ENCODE measurements at places on chromosomes 11 and 22. TPM values are rescaled to one million over a fixed set of nuclear protein-coding genes. Genes with fewer than 3 reads are reported as not detected.

Gene TENM4
- not detected for total RNA-seq

Gene UBTFL1
- total RNA-seq, result not detected

Gene ANGPTL5
- not detected for total RNA-seq

DNA sequence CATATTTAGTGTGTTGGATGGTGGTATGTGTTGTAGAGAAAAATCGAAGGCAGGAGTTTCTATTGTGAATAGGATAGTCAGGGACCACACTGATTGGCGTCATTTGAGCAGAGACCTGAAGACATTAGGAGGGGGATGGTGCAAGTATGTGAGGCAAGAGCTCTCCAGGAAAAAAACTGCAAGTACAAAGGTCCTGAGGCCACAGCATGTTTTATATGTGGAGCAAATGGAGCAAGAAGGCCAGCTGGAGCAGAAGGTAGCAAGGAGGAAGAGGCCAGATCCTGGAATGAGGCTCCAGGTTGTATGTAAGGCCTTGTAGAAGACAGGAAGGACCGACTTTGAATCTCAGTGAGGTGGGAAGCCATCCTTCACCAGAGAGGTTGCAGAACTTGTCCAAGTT, 14.2 kb upstream of the MICALL1 start:
- H3K27me3 ChIP-seq, result no peaks in the 10 kb centered on the region
- no peak overlapping the region for H3K4me3 ChIP-seq
- peaks cover 17% of the 10 kb centered on the region for H3K4me1 ChIP-seq
- DNase-seq, result no peak

DNA sequence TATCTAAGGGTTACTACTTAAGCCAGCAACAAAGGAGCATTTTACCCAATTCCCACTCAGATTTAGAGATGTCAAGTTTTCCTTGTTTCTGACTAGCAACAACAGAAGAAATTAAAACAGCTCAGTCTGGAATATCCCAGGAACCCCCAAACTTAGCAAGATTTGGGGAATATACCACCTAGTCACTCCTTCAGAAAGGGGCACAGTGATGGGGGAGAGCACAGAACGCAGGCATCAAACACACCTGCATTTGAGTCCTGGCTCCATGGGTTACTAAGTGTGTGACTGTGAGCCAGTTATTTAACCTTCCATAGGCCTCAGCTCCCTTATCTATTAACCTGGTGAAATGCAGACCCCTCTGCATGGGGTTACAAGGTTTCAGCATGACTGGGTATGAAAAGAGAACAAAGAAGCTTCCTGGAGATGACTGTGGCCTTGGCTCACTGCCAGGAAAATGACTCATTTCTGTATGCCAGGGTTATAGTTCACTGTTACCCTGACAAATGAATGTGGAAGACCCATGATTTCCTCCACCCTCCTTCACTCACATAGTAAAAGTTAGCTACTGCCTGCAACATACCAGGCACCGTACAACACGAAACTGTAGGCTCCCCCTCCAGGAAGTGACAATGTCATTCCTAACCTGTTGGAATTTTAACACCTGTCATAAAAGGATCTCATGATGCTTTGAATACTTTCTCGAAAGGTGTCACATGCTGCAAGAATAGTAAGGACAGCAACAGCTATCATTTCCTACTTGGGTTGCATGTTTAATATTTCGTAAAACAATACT, 79.6 kb downstream of the ME3 start:
- H3K36me3 ChIP-seq, result peaks cover 4% of the 10 kb centered on the region
- H3K4me1 ChIP-seq, result peaks cover 24% of the 10 kb centered on the region
- H3K4me3 ChIP-seq, result no peak overlapping the region

GRCh38 chr11:78809931-78810541, 235.4 kb upstream of the NARS2 start:
- no peaks in the 10 kb centered on the region for H3K4me1 ChIP-seq
- no peak overlapping the region for H3K4me3 ChIP-seq
- DNase-seq, result no peak
- peaks cover 5% of the 10 kb centered on the region for H3K27me3 ChIP-seq
- no peak overlapping the region for H3K27ac ChIP-seq
- no peaks in the 10 kb centered on the region for H3K36me3 ChIP-seq

- DNase-seq, result no peak
- no peak within 1 kb of the TSS for H3K27ac ChIP-seq
- H3K4me3 ChIP-seq, result no peak within 1 kb of the TSS
- no peaks in the 10 kb centered on the region for H3K36me3 ChIP-seq
- H3K27me3 ChIP-seq, result peaks cover 13% of the 10 kb centered on the region
Observed at GRCh38 chr11:113974741-113975470, at the start of gene HTR3A. HTR3A (plus strand) TSS chr11:113975108; CDS start chr11:113975326, 218 bp downstream.

GRCh38 chr22:19943082-19944026, 1.7 kb upstream of the TXNRD2 start:
- no peak for DNase-seq
- H3K27ac ChIP-seq, result peak overlapping the region; percentile 96
- H3K4me3 ChIP-seq, result peak overlapping the region; percentile 96
- H3K4me1 ChIP-seq, result peaks cover 31% of the 10 kb centered on the region
- no peaks in the 10 kb centered on the region for H3K27me3 ChIP-seq

GRCh38 chr22:47398921-47399790, 636.7 kb downstream of the TBC1D22A start:
- no peaks in the 10 kb centered on the region for H3K4me1 ChIP-seq
- no peaks in the 10 kb centered on the region for H3K27me3 ChIP-seq
- no peaks in the 10 kb centered on the region for H3K36me3 ChIP-seq
- no peak overlapping the region for H3K27ac ChIP-seq

DNA sequence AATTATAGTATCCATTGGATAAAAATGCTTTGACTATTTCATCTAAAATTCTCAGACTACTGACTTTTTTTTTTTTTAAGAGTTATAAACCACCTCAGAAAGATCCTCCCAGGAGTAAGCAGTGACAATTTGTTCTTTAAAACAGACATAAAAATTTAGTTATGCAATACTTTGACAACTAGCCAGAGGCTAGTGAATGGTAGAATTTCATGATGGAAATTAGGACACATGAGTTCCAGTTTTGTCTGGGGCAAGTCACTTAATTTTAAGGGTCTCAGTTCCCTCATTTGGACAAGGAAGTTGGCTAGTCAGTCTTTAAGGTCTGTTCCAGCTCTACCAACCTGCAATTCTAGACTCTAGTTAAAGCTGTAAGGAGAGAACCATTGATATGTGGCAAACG, 2.9 kb downstream of the IL18 start:
- no peak overlapping the region for H3K4me3 ChIP-seq
- H3K36me3 ChIP-seq, result no peaks in the 10 kb centered on the region
- DNase-seq, result no peak
- peaks cover 33% of the 10 kb centered on the region for H3K27me3 ChIP-seq
- H3K27ac ChIP-seq, result no peak overlapping the region
- peaks cover 2% of the 10 kb centered on the region for H3K4me1 ChIP-seq

- H3K4me3 ChIP-seq, result no peak overlapping the region
- no peaks in the 10 kb centered on the region for H3K4me1 ChIP-seq
- H3K36me3 ChIP-seq, result no peaks in the 10 kb centered on the region
- no peak for DNase-seq
- H3K27ac ChIP-seq, result no peak overlapping the region
Observed at GRCh38 chr11:10638316-10638925, 55.1 kb downstream of the IRAG1 start.

Gene PAMR1
- total RNA-seq, result not detected

Gene SLC22A8
- not detected for total RNA-seq

DNA sequence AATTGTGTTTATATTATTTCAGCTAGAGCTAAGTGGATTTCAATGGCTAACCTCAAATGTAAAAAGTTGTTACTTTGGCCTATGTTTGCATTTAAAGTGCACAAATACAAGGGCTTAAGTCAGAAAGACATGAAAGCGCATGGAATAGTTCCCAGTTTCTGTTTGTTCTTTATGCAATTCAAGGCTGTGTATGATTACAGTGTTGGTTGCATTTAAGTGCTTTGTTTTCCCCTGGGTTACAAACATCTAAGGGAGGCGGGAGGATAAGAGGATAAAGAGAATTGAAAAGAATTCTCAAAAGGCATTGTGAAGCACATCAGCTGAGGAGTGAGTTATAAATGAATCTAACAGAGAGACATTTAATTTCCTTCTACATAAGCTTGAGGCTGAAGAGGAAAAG, 453.4 kb downstream of the NTM start:
- no peaks in the 10 kb centered on the region for H3K4me1 ChIP-seq
- DNase-seq, result no peak
- no peaks in the 10 kb centered on the region for H3K36me3 ChIP-seq
- no peaks in the 10 kb centered on the region for H3K27me3 ChIP-seq
- H3K4me3 ChIP-seq, result no peak overlapping the region

DNA sequence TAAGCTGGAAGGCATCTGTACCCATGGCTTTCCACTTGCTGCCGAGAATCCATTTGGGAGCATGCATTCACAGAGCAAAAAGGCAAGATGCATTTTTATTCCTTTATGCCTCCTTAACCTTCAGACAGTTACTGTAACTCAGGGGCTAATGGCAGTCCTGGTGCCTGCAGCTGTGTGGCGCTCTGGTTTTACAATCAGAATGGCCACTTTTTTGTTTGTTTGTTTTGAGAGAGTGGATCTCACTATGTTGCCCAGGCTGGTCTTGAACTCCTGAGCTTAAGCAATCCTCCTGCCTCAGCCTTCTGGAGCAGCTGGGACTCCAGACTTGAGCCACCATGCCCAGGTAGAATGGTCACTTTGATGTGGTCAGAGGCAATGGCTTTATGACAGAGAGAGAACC, 101.8 kb downstream of the NAV2 start:
- no peaks in the 10 kb centered on the region for H3K36me3 ChIP-seq
- no peak overlapping the region for H3K4me3 ChIP-seq
- no peak overlapping the region for H3K27ac ChIP-seq
- H3K4me1 ChIP-seq, result no peaks in the 10 kb centered on the region

DNA sequence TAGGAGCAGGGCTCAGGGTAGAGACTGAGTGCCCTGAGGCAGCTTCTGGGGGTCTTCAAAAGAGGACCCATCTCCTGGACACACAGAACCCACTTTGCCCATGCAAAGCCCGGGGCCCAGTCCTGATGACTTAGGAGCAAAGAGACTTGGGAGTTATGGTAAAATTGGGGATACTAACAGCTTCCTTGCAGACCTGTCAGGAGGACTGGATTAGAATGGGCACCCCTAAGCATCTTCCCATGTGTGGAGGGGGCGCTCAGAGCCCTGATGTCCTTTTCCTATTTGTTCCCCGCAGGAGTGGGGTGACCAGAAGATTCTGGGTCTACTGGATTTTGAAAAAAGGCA, 100.0 kb downstream of the WNT7B start:
- H3K4me3 ChIP-seq, result no peak overlapping the region
- no peaks in the 10 kb centered on the region for H3K4me1 ChIP-seq
- H3K36me3 ChIP-seq, result no peaks in the 10 kb centered on the region
- H3K27ac ChIP-seq, result no peak overlapping the region
- DNase-seq, result no peak

GRCh38 chr22:21760640-21761039, 25.0 kb upstream of the YPEL1 start:
- peak overlapping the region; percentile 11 for H3K4me3 ChIP-seq
- peaks cover 65% of the 10 kb centered on the region for H3K4me1 ChIP-seq
- no peak for DNase-seq
- no peaks in the 10 kb centered on the region for H3K27me3 ChIP-seq
- peaks cover 58% of the 10 kb centered on the region for H3K36me3 ChIP-seq

Gene FLRT1
- total RNA-seq, result not detected

GRCh38 chr11:67230406-67230805, 35.9 kb upstream of the GRK2 start:
- no peak overlapping the region for H3K4me3 ChIP-seq
- peaks cover 19% of the 10 kb centered on the region for H3K4me1 ChIP-seq
- no peak overlapping the region for H3K27ac ChIP-seq
- no peak for DNase-seq
- no peaks in the 10 kb centered on the region for H3K27me3 ChIP-seq

DNA sequence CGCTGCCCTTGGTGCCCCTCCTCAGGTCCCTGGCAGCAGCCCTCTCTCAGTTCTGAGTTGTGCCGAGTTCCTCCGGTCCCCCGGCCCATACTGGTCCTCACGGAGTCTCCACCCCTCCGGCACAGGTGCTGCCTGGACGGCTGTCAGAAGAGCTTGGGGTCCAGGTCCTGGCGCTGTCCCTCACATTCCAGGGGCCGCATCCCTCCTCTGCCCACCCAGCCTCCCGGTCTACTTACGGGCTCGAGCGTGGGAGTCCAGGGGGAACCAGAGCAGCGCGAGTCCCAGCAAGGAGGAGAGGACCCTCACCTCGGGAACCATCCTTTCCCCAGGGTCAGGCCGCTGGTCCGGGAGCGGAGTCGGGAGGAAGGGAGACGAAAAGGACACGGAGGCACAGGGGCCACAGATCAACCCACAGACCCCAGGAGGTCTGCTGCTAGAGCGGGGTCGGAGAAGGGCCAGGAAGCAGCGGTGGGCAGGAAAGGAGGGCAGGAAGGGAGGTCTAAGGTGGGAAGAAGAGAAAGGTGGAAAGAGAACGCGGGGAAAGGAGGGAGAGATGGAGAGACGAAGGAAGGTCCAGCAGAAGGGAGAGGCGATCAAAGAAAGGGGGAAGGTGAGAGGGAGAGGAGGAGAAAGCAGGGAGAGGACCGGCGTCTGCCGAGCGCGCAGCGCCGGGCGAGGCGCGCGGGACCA, 510 bp downstream of the CHRDL2 start:
- H3K27ac ChIP-seq, result no peak overlapping the region
- H3K36me3 ChIP-seq, result no peaks in the 10 kb centered on the region
- peaks cover 69% of the 10 kb centered on the region for H3K27me3 ChIP-seq
- peaks cover 3% of the 10 kb centered on the region for H3K4me1 ChIP-seq
- no peak overlapping the region for H3K4me3 ChIP-seq

GRCh38 chr22:29524442-29525191, 28.9 kb downstream of the THOC5 start:
- H3K36me3 ChIP-seq, result peaks cover 49% of the 10 kb centered on the region
- no peaks in the 10 kb centered on the region for H3K4me1 ChIP-seq
- H3K27ac ChIP-seq, result no peak overlapping the region
- no peaks in the 10 kb centered on the region for H3K27me3 ChIP-seq
- no peak overlapping the region for H3K4me3 ChIP-seq
- DNase-seq, result peak; percentile 53

DNA sequence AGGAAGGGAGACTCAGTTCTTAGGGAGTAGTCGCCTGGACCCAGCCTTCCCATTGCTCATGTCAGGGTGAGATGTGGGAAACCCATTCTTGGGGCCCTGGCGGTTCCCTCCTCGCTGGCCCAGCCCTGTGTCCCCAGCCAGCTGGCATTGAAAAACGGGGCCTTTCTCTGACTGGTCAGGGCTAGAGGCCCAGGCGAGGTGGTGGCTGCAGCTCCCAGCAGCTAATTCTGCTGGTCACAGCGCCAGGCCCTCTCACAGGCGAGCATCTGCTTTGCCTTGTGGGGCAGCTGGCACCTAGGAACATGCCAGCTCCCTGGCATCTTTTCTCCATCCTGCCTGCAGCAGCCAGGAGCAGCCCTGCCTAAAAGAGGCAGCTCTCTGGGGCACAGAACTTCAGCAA, 20.1 kb downstream of the TSPAN18 start:
- H3K27ac ChIP-seq, result no peak overlapping the region
- H3K27me3 ChIP-seq, result no peaks in the 10 kb centered on the region
- H3K4me1 ChIP-seq, result peaks cover 3% of the 10 kb centered on the region

- H3K4me1 ChIP-seq, result peaks cover 18% of the 10 kb centered on the region
- H3K27ac ChIP-seq, result no peak overlapping the region
- DNase-seq, result no peak
Observed at GRCh38 chr11:118109231-118109630, 22.5 kb upstream of the SMIM35 start.
